ENCODE measurements at places on chromosomes 16 and 17.

- no peak for DNase-seq
Observed at GRCh38 chr16:82955741-82956348, 329.1 kb downstream of the CDH13 start.

- no peak for DNase-seq
Observed at GRCh38 chr17:35315283-35315682, 58.1 kb downstream of the SLFN11 start.

GRCh38 chr17:75240394-75241142 lies 20.8 kb downstream of the GGA3 start:
- DNase-seq = peak; percentile 66

GRCh38 chr17:13491491-13491890 lies 110.2 kb downstream of the HS3ST3A1 start:
- DNase-seq = no peak

GRCh38 chr17:6994666-6995256 lies 1.1 kb upstream of the ALOX12 start:
- DNase-seq = no peak

DNA sequence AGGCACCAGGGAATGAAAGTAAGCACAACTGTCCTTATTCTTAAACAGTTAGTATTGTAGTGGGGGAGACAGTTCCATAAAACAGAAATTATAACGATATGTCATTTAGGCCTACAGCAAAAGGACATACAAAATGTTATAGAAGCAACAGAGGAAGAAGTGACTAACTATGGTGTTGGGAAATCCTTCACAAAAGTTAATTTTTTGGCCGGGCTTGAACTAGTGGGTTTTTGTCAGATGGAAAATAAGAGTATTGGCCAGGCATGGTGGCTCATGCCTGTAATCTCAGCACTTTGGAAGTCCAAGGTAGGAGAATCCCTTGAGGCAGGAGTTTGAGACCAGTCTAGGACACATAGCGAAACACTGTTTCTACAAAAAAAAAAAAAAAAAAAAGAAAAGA lies 127.8 kb downstream of the SSH2 start:
- no peak for DNase-seq

GRCh38 chr16:31273187-31273586 lies 13.4 kb downstream of the ITGAM start:
- no peak for DNase-seq

- DNase-seq = no peak
Observed at GRCh38 chr16:79151-80054, 1.4 kb downstream of the MPG start.

DNA sequence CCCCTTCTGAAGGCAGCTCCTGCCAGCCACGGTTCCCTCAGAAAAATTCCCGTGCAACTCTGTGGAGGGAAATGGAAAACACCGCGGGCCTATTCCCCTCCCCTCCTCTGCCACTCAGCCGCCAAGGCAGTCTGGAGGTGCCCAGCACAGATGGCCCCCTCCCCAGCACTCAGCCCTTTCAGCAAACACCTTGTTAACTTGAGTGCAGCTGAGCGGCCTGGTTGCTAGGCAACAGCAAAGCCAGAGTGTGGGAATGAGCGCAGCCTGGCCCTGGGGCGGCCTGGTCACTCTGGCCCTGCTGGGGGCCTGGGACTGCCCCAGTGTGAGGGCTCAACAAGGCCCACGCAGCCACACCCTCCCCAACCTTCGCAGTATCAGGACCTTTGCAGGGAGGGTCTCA lies 32.8 kb downstream of the CACNA1G start:
- peak; percentile 82 for DNase-seq

- peak; percentile 91 for DNase-seq
Observed at GRCh38 chr17:19386974-19387920, at the start of gene MFAP4. TSS of gene MFAP4 (minus strand) at chr17:19387190. CDS start at chr17:19387155, 35 bp downstream.

DNA sequence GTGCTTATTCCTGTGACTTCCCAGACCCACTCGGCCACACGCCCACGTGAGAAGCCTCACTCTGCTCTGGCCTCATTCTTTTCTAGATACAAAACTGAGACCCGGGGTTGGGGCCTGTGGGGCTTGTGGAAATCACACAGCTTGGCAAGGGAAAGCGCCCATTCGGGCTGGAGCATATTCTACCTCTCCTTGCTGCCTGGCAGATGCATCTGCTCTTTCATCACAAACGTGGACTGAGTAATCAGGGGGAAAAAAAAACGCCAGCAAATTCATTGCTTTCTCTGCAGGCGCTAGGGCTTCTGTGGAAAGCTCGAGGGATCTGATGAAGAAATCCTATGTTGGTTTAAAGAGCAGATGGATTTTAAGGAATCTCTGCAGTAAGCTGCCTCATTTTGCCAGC lies 44.4 kb downstream of the DNAH9 start:
- peak; percentile 43 for DNase-seq

GRCh38 chr17:81097134-81097942 lies 62.4 kb downstream of the BAIAP2 start:
- DNase-seq = peak; percentile 91

DNA sequence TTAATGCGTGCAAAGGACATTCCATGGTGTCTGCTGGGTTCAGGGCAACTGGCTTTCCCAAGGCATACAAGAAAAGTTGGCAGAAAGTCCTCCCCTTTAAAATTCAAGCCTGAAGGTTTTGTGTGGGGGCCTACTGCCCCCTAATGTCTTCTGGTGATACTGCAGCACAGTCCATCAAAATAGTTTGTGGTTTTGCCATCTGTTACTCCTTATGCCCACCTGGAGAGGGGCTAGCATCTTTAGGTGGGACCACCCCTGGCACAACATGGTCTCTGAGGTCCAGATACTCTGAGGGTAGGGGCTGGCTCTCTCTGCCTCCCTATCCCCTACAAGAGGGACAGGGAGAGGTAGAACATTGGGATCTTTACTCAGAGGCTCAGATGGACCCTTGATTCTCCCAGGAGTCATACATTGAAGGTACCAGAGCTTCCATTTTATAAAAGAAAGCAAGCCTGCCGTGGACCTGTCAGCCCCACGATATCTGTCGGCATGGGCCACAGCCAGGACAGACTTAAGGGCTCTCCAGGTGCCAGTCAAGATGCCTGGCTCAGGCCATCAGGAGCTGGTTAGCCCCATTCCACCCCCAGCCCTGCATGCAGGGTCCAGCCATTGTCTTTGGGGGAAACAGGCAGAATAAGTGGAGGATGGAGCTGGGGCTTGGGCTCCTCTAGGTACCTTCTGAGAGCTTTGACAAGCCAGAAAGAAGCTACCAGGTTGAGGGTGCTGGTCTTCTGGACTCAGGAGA lies 6.3 kb downstream of the ESRP2 start:
- DNase-seq = no peak

- DNase-seq = no peak
Observed at GRCh38 chr17:68197091-68197996, 50.5 kb upstream of the AMZ2 start.

DNA sequence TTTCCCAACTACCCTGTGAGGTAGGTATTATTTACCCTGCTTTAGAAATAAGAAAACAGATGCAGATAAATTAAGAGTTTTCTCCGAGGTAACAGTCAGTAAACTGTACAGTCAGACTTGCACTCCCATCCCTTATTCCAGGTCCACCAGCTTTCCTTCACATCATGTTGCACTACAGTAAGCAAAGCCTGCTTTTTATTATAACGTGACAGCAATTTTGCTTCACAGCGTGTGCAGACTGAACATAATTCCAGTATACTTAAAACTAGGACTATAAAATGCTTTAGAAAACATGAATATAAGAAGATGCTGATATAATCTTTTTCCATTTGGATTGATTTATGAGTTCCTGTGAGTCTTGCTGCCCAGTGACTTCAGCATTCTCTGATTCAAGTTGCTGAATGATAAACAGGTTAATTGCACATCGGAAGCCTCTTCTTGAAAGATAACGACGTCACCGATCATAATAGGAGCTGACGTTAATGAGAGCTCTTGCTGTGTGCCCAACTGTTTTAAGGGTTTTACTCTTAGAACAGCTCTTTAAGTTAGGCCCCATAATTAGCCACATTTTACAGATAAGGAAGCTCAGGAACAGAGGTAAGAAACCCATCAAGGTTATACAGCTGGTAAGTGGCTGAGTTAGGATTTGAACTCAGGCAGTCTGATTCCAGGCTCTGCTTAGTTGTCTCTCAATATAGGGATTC lies 1.4 kb downstream of the LIG3 start:
- no peak for DNase-seq

DNA sequence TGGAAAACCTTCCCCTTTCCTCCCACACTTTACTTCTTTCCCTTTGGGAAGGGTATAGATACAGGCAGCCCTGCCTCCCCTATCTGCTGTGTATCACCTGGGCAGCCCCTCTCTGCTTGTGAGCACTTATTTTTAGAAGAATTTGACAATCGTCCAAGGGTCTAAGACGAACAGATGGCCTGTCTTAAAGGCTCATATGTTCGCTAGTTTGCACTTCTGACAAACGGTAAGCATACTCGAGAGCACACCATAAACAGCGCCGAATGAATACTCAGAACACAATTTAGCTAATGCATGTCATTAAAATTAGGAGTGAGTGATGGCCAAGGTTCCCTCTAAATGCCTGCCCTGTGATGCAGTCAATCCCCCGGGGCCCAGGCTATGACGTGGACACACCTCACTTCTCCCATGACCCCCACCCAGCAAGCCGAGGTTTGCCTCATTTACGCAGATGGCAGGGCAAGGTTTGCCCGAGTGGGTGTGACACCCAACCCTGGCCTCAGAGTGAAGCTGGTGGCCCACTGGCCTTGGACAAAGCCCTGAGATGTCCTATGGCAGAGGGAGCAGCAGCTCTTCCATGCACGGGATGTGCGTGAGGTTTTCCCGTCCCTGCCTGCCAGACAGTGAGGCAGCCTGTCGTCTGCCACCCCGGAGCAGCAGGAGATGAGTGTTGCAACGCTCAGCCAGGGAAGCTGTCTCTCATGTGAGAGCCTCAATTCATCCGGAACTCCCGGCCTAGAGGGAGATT lies 125.2 kb downstream of the C16orf78 start:
- DNase-seq = no peak

DNA sequence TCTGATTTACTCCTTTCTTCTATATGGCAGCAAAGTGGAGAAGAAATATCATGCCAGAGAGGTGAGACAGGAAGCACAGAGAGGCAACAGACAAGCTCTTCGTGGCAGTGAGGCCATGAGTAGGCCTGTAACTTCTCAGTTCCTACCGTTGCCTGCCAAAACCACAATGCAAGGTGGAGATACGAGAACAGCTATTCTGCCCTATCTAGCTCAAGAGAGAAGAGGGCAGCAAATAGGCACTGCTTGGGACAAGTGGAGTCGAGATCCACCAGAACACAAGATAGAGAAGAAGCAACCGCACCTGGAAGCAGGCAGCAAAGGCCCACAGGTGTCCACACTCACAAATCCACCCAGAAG lies 24.8 kb downstream of the RANBP10 start:
- no peak for DNase-seq

DNA sequence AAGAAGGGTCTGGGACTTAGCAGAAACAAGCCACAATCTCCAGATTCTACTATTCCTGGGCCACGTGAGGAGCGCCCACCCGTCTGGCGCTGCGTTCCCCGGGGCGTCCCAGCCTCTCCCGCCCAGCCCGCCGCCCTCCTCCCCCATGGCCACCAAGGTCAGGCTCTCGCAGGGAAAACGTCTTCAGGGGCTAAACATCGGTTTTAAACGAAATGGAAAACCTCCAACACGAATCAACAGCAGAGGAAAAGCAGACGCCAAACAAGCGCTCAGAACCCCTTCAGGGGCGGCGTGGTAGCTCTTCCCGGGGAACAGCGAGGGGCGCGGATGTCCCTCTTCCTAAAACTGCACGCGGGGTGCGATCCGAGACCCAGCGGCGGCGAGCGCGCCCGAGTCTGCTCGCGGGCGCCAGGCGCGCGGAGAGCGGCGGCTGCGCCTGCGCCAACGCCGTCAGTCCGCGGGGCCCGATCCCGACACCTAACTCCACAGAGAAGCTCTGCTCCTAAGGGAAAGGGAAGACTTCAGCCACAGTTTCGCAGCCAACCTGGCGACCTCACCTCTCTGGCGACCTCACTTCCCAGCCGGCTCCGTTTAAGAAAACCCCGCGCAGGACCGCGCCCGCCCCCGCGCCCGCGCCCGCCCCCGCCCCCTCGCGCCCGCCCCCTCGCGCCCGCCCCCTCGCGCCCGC lies 505 bp upstream of the COG1 start:
- DNase-seq = peak; percentile 88

GRCh38 chr16:72464597-72465368 lies 292.8 kb upstream of the PMFBP1 start:
- DNase-seq = no peak

DNA sequence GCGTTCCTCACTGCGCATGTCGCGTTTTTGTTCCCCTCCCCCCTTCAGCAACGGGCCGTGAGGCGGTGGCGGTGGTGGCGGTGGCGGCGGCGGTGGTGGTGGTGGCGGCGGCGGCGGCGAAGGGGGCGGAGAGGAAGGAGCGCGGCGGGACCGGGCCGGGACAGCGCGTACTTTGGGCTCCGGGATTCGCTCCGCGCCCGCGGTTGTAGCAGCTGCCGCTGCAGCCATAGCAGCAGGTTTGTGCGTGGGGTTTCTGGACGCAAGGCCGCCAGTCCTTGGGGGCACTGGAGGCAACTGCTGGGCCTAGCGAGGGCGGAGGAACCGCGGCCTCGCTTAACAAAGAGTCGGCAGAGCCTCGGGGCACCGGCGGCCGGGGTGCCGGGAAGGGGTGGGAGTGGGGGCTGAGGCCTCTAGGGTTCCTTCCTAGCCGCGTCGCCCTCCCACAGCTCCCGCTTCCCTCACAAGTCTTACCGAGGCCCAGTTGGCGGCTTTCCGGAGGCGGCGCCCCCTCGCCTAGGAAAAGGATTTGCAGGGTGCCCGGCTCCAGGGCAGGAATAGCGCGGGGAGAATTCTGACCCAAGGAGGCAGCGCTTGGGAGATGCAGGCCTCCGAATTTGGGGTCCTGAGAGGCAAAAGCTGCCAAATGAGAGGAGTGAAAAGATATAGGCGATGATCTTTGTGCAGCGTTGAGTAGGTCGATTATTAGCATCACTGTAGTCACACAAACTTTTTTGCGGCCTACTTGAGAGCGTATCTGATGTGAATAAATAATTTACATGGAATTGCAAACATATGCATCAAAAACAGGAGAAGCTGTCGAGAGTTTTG lies at the start of gene DDX42:
TSS of gene DDX42 (plus strand) at position 30 of the 828 bp plus-strand sequence. CDS start 12,880 bp downstream, outside the sequence.
- DNase-seq = peak; percentile 95

DNA sequence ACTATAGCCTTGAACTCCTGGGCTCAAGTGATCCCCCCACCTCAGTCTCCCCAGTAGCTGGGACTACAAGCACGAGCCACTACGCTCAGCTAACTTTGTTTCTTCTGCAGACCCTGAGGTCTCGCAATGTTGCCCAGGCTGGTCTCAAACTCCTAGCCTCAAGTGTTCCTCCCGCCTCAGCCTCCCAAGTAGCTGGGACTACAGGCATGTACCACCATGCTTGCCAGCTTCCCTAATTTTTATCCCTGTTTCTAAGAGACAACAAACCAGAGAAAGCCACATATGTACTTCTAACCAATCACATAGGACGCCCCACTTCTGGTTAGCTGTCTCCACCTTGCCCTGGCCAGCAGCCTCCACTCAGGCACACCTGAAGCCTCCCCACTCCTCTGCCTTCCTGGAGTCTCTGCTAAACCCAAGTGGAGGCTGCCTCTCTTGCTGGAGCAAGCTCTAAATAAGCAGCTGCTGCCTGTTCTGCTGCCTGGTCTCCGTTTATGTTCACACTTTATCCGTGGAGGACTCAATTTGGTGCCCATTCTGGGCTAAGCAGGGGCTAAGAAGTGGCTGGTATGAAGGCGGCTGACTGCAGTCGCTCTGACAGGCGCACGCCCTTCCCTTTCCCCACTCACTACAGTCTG lies 24.7 kb downstream of the NSMCE1 start:
- DNase-seq = peak; percentile 29
